ENCODE measurements at places on chromosomes 4 and X. TPM values are rescaled to one million over a fixed set of nuclear protein-coding genes. Genes with fewer than 3 reads are reported as not detected.
A peak's percentile ranks its signal among the peaks of the same experiment; 100 is the strongest.

GRCh38 chr4:95549246-95550114 is 707 bp upstream of the UNC5C start:
- DNase-seq: peak; percentile 30

DNA sequence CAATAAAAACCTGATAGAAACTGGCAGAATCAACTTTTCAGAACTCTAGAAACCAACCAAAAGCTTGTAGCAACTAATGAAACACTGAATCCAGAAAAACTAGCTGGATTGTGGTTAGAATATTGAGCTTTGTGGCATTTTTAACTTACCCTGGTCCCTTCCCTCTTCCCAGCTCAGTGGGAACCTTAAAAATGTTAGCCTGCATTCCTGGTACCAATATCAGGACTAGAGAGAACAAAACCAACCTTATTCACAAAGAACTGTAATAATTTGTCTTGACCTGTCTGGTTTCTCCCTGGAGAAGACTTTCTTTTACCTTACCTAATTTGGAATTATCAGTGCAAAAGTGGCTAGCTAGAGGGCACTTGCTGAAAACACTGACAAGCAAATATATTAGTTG is 21.2 kb downstream of the SH3D19 start:
- no peak for DNase-seq

ZMAT1 gene
- total RNA-seq: not detected

- DNase-seq: no peak
Observed at GRCh38 chr4:69713593-69713992, 46.8 kb downstream of the SULT1B1 start.
